H7 (cell line): ENCODE measurements at places on chromosomes 6 and 20. TPM values are rescaled to one million over a fixed set of nuclear protein-coding genes. Genes with fewer than 3 reads are reported as not detected.

MLIP gene
- not detected in 2 replicates for total RNA-seq

EEF1A2 gene
- total RNA-seq, result 30.7 and 37.1 TPM in 2 replicates

- no peak for DNase-seq
Measured at GRCh38 chr6:35698858-35699257, 10.1 kb upstream of the FKBP5 start.

DNA sequence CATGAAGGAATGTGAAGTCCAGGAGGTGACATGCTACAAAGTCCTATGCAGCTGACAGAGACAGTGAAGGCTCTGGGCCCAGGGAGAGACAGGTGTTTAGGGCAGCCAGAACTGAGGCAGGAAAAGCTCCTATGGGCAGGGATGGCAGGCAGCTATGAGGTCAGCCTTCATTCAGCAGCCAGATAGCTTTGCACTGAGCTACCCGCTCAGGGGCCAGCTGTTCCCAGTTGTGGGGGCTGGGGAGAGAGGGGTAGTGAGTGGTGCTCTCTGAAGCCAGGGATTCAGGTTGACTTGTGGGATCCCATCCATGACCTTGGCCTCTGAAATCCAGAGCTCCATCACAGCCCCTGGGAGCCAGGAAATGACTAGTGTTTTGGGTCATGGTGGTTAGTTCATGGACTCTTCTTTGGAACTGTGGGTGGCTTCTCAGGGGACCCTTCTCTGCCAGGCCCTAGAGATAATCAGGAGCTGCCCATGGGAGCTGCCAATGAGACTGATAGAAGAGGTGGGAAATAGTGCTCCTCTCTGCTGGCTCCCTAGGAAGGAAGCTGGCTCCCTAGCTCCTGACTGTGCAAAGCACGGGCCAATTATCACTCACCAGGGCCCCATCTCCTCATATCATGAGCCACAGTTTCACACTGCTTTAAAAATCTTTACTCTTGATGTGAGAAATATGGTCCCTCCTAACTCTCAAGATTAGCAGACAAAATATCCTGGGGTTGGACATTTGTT, 127.7 kb downstream of the VEGFA start:
- no peak for DNase-seq

DNA sequence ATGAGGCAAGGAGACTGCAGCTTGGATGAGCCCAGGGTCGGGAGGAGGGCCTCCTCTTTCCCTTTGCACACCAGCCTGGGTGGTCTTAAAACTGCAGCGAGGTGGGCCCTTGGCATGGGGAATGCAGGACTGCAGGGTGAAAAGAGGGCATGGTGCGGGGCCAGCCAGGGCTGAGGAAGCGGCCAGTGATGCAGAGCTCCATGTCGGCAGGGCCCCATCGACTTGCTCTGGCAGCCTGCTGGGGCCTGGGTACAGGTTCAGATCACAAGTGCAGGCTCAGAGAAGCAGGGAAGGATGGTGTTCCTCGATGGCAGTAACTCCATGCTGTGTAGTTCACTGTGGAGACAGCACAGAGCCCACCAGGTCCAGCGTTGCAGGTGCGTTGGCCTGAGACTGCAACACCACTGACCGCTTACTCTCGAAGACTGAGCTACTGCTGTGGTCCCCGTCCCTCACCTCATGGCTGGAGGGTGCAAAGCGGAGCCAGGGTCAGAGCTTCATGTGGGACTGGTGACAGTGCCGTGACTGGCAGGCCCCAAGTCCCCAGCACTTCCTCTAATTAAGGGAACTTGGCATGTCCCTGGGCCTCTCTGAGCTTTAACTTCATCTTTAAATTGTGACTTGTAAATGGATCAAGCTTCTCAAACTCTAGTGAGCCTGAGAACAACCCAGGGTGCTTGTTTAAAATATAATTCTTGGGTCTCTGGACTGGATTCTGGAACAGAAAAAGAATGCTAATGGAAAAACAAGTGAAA, 223.2 kb downstream of the SYNDIG1 start:
- no peak for DNase-seq

GRCh38 chr6:112432853-112433252, 85.7 kb downstream of the RFPL4B start:
- DNase-seq, result no peak

- DNase-seq, result no peak
Measured at GRCh38 chr6:52304983-52305390, 20.4 kb upstream of the MCM3 start.
